ENCODE measurements at places on chromosomes 5 and 9. TPM values are rescaled to one million over a fixed set of nuclear protein-coding genes. Genes with fewer than 3 reads are reported as not detected.

The DEPDC1B gene
- 17.4 TPM for total RNA-seq

The NMUR2 gene
- 0.14 TPM for total RNA-seq

The SLC46A2 gene
- total RNA-seq = not detected

The DRD1 gene
- 0.51 TPM for total RNA-seq

The C1QTNF2 gene
- not detected for total RNA-seq

The ACSL6 gene
- total RNA-seq = not detected

The PCDHGA2 gene
- 0.47 TPM for total RNA-seq

The TRIM36 gene
- 1.8 TPM for total RNA-seq

The KIF20A gene
- total RNA-seq = 42.0 TPM

The SLC6A19 gene
- total RNA-seq = not detected

The SPATA31A1 gene
- total RNA-seq = not detected

The ACTBL2 gene
- total RNA-seq = 0.07 TPM

The FOXD4L6 gene
- not detected for total RNA-seq
